ENCODE measurements at places on chromosomes 5 and 9.

- no peak for DNase-seq
Measured at GRCh38 chr5:42507451-42508097, 84.3 kb downstream of the GHR start.

- no peak for DNase-seq
Measured at GRCh38 chr5:171386006-171386671, 1.5 kb upstream of the NPM1 start.

DNA sequence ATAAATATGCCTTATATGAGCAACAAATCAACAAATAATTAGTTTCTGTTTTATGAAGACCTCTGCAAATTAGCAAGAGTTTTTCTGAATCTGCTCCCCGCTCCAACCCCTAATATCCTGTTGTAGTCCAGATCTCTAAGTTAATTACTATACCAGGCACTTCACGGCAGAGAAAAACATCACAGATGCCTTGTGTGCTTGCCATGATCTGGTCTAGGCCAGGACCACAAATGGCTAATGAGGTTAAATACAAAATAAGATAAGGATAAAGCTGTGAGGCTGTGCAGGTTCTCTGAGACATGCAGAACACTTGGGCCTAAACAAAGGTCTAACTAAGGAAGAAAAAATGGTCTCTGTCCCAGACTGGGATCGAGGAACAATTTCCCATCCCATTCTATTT lies 150.8 kb downstream of the SLIT3 start:
- no peak for DNase-seq

DNA sequence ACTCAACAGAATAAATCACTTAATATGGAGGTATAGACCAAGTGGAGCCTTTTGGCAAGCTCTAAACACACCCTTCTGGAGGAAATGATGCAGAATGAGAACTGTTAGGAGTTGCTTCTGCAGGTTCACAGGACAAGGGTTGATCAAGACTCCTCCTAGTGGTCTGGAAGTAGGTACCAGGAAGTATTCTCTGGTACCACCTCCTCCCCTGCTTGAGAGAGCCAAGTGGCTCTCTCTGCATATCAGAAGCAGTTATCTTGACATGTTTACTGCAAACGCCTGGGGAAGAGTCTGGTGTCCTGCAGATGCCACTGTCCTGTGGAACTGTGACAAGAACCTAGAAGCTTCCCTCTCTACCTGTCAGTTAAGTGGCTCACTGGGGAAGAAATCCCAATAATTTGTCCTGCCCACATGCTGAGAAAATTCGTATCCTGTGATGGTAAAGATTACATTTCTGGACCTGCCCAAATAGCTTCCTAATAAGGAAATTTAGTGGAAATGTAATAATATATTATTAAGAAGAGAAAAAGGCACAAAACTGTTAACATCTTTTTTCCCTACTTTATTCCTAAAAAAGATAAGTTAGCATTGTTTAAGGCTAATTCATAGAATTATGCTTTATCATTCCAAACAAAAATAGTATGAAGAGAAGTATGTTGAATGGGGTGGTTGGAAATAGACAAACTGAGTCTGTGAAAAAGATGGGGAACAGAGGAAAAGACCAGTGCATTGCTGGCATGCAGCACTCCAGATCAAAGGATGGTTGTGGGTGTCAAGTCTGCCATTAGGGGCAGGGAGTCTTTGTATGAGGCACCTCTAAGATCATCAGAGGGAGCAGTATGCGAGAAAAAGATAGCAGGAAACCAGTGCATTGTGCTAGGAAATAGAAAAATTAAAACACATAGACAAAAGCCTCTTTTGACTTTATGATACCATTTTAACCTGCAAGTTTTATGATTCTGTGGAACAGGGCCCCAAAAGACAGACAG lies 118.8 kb downstream of the CDC42SE2 start:
- DNase-seq: no peak

- DNase-seq: peak; percentile 93
Measured at GRCh38 chr5:83473346-83474160, 2.0 kb downstream of the VCAN start.

DNA sequence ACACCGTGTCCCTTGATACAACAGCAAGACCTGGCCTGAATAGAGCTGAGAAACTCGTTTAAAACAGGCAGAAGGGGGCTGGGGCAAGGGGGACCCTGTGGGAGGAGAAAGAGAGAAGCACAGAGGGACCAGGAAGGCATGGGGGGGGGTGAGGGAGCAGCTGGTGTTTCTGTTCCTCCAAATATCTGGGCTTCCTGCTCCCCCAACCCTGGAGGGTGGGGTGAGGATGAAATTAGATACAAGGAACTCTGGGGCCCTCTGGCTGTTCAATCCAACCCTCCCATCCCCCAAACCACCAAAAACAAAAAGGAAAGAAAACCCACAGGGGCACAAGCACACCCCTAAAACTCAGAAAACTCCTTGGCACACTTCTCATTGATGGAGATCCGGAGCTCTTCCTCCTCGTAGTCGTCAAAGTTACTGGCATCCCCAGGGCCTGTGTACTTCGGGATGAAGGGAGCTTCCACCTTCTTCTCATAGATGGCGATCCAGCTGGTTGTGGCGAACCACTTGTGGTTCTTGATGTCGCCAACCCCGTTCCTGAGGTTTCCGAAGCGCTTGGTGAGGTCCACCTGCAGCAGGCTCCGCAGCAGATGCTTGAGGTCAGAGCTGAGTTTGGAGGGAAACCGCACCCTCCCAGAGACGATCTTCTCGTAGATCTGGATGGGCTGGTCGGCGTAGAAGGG lies 1.1 kb downstream of the PRKACG start:
- DNase-seq: no peak

GRCh38 chr5:79832911-79833310 lies 143.3 kb downstream of the CMYA5 start:
- no peak for DNase-seq

DNA sequence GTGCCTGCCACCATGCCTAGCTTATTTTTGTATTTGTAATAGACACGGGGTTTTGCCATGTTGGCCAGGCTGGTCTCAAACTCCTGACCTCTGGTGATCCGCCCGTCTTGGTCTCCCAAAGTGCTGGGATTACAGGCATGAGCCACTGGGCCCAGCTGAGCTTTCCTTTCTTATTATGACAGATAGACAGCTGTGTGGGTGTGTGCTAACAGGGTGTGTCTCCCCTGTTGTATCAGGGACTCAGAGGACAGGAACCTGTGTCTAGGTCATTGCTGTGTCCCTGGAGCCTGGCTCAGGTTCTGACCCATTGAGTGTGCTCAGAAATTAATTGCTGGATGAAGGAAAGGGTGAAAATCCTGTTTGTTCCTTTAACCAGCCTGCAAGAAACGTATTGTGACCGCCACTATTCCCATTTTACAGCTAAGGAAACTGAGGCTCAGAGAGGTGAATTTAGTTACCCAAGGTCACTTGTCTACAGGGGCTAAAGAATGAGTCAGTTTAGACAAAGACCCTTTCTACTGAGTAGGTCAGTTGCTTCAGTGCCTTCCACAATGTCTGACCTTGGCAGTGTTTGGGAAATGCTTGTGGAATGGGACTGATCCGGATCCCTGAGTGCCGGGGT lies 16.8 kb downstream of the NCS1 start:
- no peak for DNase-seq

GRCh38 chr9:13719446-13719845 lies 440.0 kb upstream of the MPDZ start:
- DNase-seq: no peak

DNA sequence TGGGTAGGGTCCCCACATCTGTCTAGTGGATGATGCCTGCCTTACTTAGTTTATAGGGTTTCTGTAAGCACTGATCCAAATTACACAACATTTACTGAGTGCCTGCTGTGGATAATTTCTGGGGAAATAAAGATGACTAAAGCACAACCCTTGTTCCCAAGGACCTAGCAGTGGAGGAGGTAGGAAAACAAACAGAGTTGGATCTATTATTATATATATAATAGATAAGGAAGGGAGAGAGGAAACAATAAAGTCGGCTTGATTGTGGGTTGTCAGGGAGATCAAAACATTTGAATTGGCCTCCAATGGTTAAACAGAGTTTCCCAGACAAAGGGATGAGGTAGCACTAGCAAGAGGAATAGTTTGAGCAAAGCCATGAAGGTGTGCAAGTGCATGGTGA lies 14.0 kb downstream of the IL33 start:
- no peak for DNase-seq

GRCh38 chr9:38289866-38290245 lies 102.6 kb upstream of the ALDH1B1 start:
- peak; percentile 44 for DNase-seq

- DNase-seq: no peak
Measured at GRCh38 chr5:111200828-111201227, 23.4 kb upstream of the CAMK4 start.

GRCh38 chr9:3840961-3841360 lies 315.2 kb upstream of the RFX3 start:
- no peak for DNase-seq

DNA sequence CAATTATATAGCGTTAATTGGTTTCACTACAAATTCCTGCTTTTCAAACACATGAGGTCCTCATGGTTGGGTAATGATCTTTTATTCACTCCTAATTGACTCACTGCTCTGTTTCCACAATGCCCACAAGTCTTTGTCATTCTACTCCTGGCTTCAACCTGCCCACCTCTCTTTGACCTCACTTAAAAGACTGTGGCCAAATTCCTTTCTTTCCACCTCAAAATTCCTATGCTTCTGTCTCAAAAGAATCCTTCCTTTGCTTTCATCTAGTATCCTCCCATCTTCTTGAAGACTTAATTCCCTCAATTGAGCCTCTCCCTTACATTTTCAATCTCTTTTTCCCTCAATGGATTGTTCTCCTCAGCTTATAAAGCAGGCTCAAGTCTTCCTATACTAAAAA lies 4.9 kb downstream of the APBA1 start:
- no peak for DNase-seq

DNA sequence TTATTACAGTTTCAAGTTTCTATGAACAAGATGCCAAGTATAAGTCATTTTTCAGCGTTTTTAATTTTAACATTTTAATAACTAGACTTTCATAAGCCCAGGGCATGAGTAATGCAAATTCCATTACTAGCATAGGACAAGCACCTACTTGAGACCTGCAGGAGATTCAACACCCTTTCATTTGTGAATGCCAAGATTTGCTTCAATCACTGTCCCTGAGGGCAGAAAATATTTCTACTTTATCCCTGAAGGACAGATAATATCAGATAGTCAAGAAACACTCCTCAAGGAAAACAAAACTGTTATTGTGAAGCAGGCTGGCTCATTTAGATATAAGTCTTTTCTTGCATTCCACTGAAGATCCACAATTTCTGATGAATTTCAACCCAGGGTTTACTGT lies 27.7 kb upstream of the ZNF622 start:
- no peak for DNase-seq

- no peak for DNase-seq
Measured at GRCh38 chr9:116998305-116998704, 311.2 kb downstream of the TRIM32 start.

- no peak for DNase-seq
Measured at GRCh38 chr5:154342963-154343362, 102.8 kb upstream of the SAP30L start.

DNA sequence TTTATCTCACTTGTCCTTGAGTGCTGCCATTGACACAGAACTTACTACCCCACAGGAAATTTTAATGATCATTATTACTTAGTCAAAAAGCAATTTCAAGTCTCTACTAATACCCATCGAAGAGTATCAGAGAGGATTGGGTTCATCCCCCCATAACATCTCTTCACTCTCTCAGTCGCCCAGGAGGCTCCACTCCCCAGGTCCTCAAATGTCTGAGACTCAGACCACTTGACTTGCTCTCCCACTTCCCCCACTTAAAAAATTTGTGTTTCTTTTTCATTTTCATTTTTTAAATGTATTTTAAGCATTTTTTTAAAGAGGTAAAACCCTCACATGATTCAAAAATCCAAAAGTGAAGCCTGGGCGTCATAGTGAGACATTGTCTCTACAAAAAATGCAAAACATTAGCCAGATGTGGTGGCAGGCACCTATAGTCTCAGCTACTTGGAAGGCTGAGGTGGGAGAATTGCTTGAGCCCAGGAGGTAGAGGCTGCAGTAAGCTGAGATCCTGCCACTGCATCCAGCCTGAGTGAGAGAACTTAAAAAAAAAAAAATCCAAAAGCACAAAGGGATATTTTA lies 56.8 kb upstream of the TRAF1 start:
- DNase-seq: no peak

DNA sequence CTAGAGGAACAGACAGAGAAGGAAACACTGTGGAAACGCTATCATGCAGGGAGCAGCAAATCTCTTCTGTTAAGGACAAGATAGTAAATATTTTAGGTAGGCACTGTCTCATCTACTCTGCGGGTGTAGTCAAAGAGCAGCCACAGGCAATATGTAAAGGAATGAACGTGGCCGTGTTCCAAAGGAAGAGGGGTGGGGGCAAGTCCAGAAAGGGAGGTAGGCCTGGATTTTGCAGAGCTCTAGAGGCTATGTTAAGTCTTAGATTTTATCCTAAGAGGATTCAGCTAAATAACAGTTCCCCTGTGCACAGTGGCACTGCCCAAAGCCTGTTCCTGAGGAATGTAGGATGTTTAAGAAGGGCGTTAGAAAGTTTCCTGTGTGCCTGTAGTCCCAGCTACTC lies 161.6 kb downstream of the ACTL7B start:
- DNase-seq: no peak

DNA sequence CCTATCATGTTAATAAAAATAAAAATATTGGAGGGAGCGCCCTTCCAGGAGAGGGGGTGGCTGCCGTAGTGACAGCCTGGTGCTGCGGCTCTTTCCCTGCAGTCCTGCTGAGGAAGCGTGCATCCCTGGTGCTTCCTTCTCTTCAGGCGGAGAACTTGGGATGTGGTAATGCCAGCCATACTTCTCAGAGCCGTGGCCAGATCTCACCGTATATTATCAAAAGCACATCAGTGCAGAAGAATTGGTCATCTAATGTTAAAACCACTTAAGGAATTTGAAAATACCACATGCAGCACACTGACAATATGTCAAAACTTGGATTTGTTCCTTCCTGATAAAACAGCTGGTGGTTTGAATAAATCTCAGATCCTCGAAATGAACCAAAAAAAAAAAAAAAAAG lies 17.7 kb downstream of the C9orf40 start:
- no peak for DNase-seq

DNA sequence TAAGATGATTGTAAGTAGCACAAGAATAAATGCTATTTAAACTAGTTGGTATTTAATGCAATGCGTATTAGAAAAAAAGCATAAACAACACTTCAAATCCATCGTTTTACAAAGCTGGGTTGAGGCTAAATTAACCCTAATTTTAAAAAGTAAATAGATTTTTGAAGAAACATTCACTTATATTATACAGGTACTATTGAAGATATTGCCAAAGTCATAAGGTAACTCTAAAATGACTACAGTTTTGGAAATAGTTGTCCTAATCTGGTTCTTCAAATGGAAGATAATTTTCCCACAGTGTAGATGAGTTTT lies 20.1 kb downstream of the SLC38A9 start:
- DNase-seq: no peak

DNA sequence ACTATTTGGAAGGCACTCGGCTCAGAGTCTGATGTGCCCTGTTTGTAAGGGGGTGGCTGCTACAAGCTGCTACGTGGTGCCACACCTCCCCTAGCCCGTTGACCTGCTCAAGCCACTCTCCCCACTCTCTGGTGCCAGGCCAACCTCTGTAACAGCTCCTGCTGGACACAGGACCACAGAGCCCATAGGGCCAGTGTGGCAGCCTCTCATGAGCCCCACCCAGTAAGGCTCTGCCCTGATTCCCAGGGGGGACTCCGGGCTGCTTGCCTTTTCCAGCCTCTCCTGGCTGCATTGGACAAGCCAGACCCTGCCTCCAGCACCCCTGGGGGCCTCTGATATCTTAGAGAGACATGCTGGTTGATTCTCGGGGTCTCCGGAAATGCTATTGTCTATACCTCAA lies 53.3 kb upstream of the ANGPTL2 start:
- DNase-seq: peak; percentile 74

Measured in suprapubic skin (tissue), 4 donors.